Stimulated activated CD4-positive, alpha-beta T cell treated with anti-CD3 and anti-CD28 coated beads, Interleukin-12 subunit alpha, Interleukin-12 subunit beta, amount 100 ng/mL, for 48 hours (primary cell): ENCODE measurements at places on chromosomes 12 and 14.

GRCh38 chr14:32375663-32376062 lies 46.6 kb downstream of the AKAP6 start:
- DNase-seq = no peak

DNA sequence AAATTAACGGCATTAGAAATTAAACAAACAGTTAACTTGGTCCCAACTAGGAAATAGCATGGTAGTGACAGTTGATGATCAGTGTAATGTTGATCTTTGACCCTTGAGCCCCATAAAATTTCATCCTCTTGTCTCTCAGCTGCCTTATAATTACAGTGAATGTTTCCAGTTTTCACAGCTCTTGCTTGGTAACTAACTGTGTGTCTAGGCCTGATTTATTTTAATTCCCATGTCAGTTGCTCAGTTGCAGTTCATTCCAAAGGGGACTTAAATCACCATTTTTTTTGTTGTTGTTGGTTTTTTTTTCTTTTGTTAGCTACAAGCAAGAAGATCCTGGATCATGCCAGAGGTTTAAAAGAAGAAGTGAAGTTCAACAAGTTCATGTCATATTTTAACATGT lies 1883.7 kb upstream of the FLRT2 start:
- no peak for DNase-seq

- DNase-seq = no peak
Measured at GRCh38 chr12:11026118-11026517, 3.7 kb upstream of the TAS2R19 start.

- DNase-seq = no peak
Measured at GRCh38 chr12:52600475-52600874, 788 bp downstream of the KRT72 start.

DNA sequence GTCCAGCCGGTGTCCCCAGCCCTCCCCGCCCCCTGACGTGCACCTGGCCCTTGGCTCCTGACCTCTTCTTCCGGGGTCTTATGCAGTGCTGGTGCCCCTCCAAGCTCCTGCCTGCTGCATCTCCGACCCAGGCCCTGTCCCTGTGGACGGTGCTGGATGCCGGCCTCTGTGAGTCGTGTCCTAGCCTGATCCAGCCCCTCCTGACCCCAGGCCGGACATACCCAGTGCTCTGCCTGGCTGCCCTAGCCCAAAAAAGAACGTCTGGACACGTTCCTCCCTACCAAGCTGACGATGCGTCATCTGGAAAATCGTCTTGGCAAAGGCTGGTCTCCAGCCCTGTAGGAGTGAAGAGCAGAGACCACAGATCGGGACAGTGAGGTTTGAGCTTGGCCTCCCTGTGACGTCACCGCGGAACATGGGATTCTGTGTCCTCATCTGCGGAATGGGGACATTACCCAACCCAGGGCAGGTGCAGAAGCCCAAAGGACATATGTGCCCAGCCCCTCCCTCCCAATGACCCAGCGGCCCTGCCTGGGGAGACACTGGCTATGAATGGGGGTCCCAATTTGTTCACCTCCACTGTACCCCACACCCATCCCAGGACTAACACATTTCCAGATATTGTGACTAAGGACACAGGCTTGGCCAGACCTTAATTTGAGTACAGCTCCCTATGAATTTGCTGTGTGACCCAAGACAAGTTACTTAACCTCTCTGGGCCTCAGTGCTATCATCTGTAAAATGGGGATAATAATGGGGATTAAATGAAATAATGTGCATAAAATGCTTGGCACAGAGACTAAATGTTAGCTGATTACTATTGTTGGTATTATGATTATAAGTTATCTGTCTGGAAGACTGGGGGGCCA lies 51.0 kb upstream of the BCL11B start:
- DNase-seq = no peak
